Substantia nigra (tissue), 51 donors: ENCODE measurements at places on chromosomes 5 and 9.

DNA sequence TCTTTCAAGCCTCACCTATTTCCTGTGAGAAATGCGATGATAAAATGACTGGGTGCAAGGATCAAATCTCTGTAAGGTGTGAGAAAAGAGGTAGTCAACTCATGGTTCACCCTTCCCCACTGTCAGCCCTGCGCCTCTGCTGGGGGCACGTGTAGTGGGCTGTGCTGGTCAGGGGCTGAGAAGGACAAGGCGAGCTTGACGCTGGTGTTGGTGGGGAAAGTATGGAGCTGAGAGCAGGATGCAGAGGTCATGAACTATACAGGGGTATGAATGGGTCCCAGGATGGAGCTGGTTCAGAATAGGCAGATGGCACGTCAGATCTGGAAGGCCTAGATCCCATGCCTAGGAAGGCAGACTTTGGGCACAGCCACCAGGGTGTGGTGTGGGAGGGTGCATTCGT is 20.6 kb downstream of the PITX1 start:
- no peak for DNase-seq

- DNase-seq, result no peak
Measured at GRCh38 chr5:180173198-180173544, 35.8 kb downstream of the RASGEF1C start.

- no peak for DNase-seq
Measured at GRCh38 chr9:137506274-137506673, 43.9 kb downstream of the PNPLA7 start.

DNA sequence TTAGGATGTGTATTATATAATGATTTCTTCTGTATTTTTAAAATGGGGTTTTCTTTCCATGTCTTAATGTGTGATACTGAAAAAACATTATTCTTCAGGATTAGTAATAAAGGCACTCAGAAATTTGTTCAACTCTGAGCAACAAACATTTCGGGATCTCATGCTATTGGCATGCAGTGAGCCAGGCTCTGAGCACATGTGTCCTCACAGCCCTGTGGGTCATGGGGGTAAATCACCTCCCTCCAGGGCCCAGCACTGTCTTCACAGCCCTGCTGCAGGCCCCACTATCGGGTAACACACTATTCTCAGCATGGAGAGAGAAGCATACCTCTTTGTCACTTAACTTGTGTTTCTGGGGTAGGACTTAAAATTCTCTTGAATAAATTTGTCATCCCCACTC is 14.0 kb downstream of the TMEM174 start:
- no peak for DNase-seq

DNA sequence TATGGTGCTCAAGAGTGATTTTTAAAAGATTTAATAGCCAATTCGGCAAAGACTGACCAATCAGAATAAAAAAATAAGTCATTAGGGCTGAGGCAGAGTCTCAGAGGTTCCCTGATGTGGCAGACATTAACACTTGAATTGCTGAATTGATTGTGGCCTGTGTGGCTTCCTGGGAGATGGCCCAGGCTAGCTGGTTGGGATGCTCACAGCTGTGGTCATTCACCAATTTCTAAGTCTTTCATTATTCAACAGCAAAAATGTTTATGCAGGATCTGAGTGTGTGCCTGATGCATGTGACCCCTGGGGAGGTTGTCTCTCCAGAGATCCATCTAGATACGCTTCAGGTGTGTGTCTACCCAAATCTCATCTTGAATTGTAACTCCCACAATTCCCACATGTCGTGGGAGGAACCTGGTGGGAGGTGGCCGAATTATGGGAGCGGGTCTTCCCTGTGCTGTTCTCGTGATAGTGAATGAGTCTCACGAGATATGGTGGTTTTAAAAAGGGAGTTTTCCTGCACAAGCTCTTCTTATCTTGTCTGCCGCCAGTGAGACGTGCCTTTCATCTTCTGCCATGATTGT is 632.6 kb upstream of the SEMA6A start:
- no peak for DNase-seq

- DNase-seq, result no peak
Measured at GRCh38 chr5:4947893-4948536, 192.1 kb upstream of the ADAMTS16 start.

GRCh38 chr9:32424616-32425015 is 40.2 kb downstream of the ACO1 start:
- DNase-seq, result no peak

- no peak for DNase-seq
Measured at GRCh38 chr5:2996248-2996647, 244.8 kb upstream of the IRX2 start.

GRCh38 chr5:153981905-153982605 is 56.7 kb downstream of the FAM114A2 start:
- no peak for DNase-seq

GRCh38 chr9:127264462-127265219 is at the start of gene GARNL3:
TSS of gene GARNL3 (plus strand) at chr9:127264774. CDS start at chr9:127264878, 104 bp downstream.
- peak; percentile 24 for DNase-seq

DNA sequence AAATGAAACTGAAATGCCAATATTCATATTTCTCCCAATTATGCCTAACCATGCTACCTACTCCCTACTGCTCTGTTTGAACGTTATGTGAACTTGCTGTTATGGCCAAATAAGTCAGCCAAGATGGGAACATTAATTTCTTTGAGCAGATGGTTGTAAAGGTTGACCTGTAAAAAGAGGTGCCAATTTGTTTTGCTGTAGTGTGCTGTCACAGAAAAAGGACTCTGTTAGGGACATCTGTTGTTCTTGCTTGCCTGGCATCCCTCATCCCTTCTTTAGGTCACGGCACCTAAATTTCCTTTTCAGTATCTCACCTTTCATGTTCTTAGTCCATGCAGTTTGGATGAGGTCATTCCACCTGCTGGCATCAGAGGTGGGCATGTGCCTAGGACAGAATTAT is 35.4 kb downstream of the GDNF start:
- no peak for DNase-seq

GRCh38 chr9:12862611-12863410 is 88.0 kb downstream of the LURAP1L start:
- DNase-seq, result no peak

- DNase-seq, result no peak
Measured at GRCh38 chr5:150723845-150724244, 23.0 kb upstream of the RBM22 start.

DNA sequence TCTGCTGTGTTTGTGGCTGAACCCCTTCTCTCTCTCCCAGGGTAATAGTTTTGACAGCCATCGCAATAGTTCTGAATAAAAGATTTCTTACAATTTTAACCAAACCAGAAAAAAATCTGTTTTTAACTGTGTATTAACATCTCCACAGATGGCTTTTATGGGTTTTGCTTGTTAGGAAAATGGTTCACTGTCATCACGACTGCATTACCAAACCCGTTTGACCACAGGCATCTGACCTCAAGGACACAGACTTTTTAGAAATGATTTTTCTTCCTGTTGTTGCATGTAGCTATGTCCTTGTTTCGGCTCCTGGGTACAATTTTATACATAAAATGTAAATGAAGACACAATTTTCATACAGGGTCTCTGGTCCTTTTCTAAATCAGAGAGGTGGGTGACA is 316.1 kb downstream of the IRX1 start:
- DNase-seq, result no peak

DNA sequence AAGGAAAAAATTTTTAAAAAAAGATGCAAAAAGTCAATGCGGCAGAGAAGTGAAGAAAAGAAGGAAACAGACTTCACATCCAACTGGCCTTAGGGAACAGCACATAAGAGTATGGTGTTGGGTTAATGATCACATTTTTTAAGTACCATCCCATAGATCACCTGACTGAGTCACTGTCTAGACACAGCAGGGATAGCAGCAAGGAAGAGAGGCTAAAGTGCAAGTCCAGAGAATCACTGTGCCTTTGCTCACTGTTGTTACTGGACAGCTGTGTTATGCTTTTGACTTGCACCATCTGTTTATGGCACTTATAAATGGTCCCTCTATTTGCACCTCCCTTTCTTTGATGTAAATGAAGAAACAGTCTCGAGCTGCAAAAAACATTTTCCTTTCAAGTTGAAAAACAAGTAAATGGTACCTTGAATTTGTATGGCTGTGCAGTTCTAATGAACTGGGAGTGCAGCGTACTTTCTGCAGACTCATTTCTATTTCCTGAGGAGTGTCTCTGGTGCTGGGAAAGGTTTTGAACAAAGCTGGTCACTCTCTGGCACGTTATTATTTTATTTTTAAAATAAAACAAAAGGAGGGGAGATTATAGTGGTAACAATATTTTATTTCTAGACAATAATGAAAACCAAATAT is 84.2 kb downstream of the TRPM6 start:
- DNase-seq, result no peak

- DNase-seq, result no peak
Measured at GRCh38 chr5:146047396-146047795, 58.0 kb downstream of the PLAC8L1 start.

DNA sequence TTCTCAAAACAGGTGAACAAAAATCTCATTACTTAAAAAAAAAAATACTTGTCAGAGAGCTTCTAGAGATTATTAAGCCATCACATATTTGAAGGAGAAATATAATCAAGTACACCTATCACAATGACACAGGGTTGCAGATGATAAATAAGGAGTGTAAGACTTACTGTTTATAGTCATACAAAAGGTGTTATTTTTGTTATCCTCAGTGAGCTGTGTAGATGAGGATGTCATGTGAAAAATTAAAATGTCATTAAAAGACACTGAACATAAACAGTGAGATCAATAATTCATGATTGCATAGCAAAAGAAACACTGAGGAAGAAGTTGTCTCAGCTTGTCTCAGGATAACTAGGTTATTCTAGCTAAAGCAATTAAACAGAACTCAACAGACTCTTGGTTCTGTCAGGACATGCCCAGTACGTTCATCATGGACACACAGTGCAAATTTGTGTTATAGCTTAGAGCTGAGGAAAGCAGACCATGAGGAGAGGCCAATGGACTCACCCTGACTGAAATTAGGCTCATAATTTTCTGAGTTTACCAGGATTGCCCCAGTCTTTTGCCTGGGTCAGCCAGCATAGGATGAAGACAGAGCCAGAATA is 1162.6 kb upstream of the C9orf72 start:
- DNase-seq, result no peak

DNA sequence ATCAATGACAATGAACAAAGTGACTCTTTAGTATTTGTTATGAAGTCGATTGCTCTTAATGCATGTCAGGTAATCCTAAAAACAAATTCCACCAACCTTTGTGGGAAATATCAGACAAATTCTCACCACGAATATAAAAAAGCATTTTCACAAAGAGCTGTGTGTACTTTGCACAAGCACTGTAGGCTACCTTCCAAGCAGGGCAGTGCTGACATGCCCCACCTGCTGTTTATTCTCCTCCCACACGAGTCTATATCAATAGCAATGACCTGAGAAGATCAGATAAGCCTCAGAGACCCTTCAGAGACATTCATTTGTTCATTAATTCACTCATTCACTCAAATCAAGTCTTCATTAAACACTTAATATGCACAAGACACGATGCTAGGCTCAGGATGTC is 469.1 kb downstream of the ZSWIM6 start:
- no peak for DNase-seq

DNA sequence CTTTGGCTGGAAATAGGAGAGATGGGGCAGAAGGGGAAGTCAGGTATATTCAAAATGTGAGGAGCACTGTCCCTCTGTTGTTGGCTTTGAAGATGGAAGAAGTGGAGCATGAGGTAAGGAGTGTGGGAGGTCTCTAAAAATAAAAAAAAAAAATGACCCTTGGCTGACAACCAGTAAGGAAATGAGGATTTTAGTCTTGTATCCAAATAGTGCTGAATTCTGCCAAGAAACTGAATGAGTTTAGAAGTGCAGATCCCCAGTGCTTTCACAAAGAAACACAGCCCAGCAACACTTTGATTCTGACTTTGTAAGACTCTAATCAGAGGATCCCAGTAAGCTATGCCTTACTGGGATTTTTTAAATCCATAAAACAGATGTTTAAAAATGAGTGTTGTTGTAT is 367.9 kb downstream of the CYLC2 start:
- no peak for DNase-seq

DNA sequence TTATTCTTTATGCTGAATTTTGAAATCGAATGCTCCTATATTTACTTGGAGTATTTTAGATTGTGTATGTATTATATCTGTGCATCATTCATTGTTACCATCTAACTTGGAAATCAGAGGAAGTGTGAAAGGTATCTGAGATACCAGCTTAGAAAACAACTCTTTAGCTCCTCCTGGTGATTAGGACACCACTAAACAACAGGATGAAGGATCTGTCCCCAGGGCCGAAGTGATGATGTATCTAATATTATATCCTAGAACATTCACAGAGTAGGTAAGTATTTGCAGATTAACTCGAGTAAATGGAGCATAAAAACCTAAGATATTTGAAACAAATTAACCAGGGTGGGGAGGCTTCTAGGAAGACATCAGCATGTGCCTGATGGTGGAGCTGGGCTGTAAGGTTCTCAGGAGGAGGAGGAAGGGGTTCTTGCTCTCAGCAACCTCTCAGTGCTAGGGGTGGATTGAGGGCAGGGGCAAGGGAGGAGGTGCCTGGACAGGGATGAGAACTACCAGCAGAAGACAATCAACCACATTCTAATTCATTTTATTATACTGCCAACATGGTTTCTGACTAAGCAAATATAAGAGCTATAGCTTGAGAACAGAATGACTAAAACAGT is 2.6 kb upstream of the NFIL3 start:
- DNase-seq, result no peak

DNA sequence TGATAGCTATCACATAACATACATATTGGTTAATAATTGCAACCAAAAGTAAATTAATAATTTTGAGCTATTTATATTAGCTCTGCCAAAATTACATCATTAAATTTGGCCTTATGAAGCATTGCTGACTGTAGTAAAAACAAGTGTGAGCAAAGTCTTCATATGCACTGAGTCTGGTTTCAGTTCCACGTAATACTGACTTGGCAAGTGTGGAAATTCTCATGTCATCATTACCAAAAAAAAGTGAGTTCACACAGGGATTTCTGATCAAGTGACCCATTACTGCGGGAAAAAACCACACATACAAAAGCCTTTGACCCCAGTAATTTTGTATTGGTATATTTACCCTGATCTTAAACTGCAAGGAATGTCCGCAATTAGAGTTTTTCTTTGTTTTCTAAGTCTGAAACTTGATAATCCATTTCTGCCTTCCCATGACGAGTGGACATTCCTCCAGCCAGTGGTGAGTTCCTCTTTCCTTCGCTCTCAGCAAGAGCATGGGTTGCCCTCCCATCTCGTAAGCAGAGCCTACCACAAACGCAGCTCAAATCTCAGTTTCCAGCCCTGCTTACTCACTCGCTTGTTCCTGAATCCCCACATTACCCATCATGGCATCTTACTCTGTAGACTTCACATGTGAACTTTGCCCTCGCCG is 220.2 kb upstream of the DMRT1 start:
- DNase-seq, result peak; percentile 8
